Aortic smooth muscle cell (primary cell): ENCODE measurements at places on chromosomes 12 and 14. TPM values are rescaled to one million over a fixed set of nuclear protein-coding genes. Genes with fewer than 3 reads are reported as not detected.

The TEX52 gene
- total RNA-seq, result not detected in 2 replicates

The PPP1R3E gene
- total RNA-seq, result 2.8 and 3.5 TPM in 2 replicates

The GDF3 gene
- total RNA-seq, result not detected in 2 replicates

The FGF6 gene
- total RNA-seq, result not detected in 2 replicates

The HOXC12 gene
- total RNA-seq, result not detected in 2 replicates

The SLC7A7 gene
- 1.9 and 2.6 TPM in 2 replicates for total RNA-seq

The KCNK10 gene
- total RNA-seq, result not detected in 2 replicates

The RNASE3 gene
- total RNA-seq, result not detected in 2 replicates

The PTPRO gene
- 2.0 and 4.2 TPM in 2 replicates for total RNA-seq

The OR10P1 gene
- not detected in 2 replicates for total RNA-seq

The KRT71 gene
- not detected in 2 replicates for total RNA-seq

The PCED1B gene
- total RNA-seq, result 0.44 and 0.66 TPM in 2 replicates

The ASB2 gene
- total RNA-seq, result 0.40 and 0.56 TPM in 2 replicates

The ANKS1B gene
- 3.0 and 3.7 TPM in 2 replicates for total RNA-seq

The KRT73 gene
- not detected in 2 replicates for total RNA-seq

The ARF6 gene
- total RNA-seq, result 69.3 and 70.2 TPM in 2 replicates

The UBR7 gene
- 43.2 and 49.1 TPM in 2 replicates for total RNA-seq

The CCER1 gene
- not detected in 2 replicates for total RNA-seq

The PPHLN1 gene
- total RNA-seq, result 79.1 and 89.3 TPM in 2 replicates

The C12orf60 gene
- total RNA-seq, result 0.79 and 3.9 TPM in 2 replicates

The FAM186B gene
- 0.37 and 0.53 TPM in 2 replicates for total RNA-seq

The ALG10B gene
- total RNA-seq, result 1.7 and 1.8 TPM in 2 replicates

The DHRS2 gene
- total RNA-seq, result under 0.01 TPM in 1 of 2 replicates, not detected in the other

The BDKRB1 gene
- 0.53 TPM in 1 of 2 replicates, not detected in the other for total RNA-seq

The NUBPL gene
- total RNA-seq, result 11.1 TPM in 2 replicates

The PLEKHD1 gene
- total RNA-seq, result 0.06 TPM in 1 of 2 replicates, not detected in the other

The DDX55 gene
- 13.2 and 19.6 TPM in 2 replicates for total RNA-seq
